ENCODE measurements at places on chromosomes 6 and 20.

DNA sequence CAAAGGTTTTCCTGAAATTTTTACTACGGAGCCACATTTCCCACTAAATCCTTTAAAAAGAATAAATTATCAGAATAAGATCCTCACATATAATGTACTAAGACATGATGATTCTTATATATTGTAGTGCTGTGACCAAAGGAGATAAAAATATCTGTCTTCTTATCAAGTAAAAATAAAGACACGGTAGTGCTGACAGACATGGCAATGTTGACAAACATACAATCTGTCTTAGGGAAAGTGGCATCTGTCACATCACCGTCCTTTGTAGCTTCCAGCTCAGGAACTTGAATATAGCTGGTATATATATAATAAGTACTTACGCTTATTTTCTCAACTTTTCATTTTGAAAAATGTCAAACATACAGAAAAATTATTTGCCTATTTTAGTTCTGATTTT is 66.8 kb downstream of the NUDT3 start:
- no peak for DNase-seq

GRCh38 chr20:21714297-21715192 is 9.1 kb downstream of the PAX1 start:
- DNase-seq: no peak

DNA sequence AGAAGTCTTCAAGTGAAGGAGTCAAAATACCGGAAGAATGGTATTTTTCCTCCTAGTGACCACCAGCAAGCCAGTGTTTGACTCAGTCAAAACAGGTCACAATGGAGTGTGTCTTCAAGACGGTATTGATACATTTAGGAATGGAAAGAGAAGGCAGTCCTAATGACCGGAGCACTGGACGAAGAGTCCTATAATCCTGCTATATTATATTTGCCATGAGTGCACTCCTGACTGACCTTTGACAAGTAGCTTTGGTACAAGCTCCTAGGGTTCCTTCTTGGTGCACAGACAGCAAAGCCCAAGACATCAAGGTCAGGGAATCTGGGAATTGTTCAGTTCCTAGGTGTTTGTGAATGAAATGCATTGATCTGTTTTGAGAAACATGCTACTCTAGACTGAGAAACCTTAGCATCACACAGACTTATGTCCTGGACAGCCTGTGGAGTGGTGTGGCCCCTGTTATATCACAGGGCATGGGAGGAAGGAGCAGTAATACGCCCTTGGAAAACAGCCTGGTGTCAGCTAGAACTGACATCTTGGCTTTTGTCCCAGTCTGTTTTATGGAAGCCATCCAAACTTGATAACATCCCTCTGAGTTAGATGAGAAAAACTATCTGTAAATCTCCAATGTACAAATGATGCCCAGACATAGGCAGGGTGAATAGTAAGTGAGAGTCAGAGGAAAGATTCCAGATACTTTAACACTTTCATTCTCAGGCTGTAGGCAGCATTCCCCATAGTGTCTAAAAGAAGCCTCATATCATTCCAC is 18.5 kb downstream of the NOX3 start:
- DNase-seq: no peak

DNA sequence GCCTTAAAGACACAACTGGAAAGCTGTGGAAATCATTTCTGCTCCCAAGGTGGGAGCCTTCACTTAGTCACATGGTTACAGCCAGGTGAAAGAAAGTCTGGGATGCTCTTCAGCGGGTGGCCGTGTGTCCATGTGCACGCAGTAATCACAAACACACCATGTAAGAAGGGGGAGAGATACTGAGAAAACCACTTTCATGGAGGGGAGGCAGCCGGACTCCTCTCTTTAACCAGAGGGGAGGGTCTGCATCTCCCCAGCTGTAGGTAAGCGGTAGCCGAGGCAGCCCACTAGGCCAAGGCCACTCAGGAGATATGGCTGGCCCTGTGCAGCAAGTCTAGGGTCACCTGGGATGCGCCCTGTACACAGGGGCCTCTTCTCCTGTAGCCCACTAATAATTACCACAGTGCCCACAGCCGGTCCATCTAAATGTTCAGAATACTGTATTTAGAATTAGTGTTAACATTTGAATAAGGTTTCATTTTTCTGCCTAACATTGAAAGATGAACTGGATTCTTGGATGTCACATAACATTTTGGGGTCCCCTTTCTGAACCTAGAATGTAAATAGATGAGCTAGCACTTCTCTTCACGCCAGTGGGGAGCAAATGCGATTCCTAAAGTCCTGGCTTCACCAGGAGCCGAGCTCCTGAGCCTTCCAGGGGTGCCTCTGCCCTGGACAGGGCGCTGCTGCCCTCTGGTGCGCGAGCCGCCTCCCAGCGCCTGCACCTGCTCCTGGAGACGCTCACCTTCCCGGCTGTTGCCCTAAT is 15.9 kb downstream of the GPR31 start:
- DNase-seq: peak; percentile 19

DNA sequence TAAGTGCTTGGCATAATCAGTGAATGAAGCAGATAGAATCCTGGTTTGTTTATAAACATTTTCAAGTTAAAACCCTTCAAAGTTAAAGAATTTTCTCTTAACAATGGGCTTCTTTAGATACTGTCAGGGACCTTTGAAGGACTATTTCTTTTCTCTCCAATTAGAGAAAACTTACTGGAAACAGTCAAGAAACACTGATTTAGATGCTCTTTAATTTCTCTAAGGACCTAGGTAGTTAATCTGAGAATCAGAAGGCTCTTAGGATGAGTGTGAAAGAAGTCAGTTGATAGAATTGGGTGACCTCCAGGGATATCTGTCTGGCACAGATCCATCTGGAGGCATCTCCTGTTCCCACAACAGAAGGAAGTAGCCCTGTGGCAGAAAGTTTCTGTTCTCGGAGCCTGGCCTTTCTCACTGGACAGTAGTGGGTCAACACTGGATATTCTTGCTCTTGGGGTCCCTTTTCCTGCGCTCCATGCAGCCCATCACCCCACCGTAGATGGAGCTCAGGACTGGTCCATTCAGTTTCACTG is 22.5 kb downstream of the KIAA0408 start:
- DNase-seq: no peak

DNA sequence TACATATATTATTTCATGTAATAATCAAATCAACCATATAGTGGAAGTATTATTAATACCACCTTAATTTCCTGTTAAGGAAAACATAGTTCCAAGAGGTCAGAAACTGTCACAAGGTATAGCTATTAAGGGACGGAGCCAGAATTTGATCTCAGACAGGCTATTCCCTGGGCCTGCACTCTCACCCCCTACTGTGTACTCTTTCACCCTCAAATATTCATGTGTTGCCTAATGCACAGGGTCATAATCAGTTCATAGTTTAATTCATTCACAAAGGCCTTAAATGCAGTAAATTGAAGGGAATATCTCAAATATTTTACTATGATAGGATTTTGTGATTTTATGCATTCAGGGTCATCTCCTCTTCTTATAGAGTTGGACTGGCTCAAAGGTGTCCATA is 67.2 kb upstream of the IFNGR1 start:
- no peak for DNase-seq

DNA sequence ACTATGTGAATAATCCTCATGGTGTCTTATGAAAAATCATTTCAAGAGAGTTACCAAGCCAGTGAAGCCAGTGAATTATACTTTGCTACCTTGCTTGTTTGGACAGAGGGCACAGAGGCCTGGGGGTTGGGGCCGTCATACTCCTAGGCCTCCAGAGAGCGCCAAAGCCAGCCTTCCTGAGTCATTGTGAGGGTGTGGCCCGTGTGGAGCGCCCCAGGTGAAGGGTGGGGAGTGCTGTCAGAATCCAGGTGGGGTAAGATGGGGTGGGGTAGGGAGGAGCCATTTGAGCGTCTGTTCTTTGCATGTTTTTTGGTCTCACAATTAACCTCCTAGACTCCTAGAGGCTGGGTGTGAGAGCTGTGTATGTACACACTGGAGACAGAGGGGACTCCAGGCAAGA is 71.1 kb downstream of the PERP start:
- DNase-seq: no peak

GRCh38 chr6:11773013-11773412 is 5.6 kb downstream of the ADTRP start:
- no peak for DNase-seq

- no peak for DNase-seq
Observed at GRCh38 chr20:8756410-8756809, 312.5 kb upstream of the PLCB4 start.

DNA sequence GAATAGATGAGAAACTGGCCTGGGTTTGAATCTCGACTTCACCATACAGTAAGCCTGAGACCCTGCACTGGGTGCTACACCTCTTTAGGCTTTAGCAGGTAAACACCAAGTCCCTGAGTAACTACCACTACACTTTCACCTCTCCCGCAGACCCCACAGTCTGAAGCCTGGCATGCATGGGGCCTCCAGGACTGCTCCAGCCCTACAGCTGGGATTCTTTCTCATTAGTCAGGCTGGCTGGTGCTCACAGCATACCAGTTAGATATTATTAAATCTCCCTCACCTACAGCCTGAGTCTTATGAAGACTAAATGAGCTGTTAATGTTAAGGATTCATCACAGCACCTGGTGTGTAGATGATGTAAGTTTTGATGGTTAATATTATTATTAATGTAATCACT is 388.7 kb downstream of the ARHGAP18 start:
- DNase-seq: no peak

DNA sequence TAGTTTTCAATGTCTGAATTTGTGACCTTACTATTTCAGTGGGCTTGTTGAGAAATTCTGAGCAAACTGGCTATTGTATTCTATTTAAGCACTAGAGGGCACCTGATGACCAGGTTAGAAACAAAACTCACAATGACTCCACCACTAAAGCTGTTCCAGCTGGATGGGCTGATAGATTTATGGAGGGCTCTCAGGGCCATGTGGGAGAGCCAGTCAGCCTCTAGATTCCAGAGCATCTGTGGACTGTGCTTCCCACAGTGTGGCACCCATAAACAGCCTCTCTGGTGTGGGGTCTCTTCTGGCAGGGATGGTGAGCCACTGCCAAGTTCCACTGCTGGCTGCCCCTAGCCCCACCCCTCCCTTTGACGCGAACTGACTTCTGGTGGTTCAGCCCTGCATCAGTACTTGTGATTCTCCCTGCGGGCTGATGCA is 29.2 kb downstream of the C6orf58 start:
- no peak for DNase-seq

DNA sequence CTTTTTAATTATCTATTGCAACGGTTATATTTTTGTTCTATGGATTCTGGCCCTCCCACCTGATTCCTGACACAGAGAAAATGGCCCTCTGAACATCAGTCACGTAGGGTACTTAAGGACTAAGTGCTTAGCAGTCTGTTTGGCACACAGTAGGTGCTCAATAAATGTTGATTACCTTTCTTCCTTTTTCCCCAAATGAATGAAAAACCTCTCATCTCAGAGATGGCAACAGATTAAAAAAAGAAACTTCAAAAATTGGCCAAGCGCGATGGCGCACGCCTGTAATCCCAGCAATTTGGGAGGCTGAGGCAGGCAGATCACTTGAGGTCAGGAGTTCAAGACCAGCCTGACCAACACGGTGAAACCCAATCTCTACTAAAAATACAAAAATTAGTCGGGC is 31.5 kb downstream of the ATXN1 start:
- DNase-seq: no peak

DNA sequence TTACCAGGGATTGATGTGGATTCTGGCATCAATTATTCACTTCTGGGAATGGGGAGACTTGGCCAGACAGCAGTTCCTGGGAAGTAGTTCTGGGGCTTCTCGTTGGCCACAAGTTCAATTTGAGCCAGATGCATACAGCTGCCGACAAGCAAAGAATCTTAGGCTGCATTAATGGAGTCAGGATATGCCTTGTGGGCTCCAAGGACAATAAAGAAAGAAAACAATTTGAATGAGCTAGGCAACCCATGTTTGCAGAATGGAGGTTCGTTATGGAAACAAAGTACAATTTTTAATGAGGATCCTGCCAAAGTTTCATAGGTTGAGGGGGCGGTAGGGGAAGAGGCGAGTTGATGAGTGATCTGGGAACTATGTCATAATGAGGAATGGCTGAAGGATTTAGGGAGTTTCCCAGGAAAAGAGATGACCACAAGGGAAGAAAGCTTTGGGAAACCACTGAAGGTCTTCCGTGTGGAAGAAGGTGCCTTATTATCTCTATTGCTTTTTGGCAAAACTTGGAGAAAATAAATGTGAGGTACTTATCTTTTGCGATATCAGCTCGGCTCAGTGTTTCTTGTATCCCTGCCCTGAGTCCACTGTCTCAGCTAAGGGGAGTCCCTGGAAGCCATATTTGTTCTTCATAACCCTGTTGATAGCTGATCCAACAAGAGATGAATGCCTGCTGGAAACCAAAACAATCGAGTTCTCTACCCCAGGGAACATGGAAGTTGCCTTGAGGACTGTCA is 181.0 kb upstream of the ZNF217 start:
- DNase-seq: no peak

- no peak for DNase-seq
Observed at GRCh38 chr6:119259027-119259426, 90.5 kb downstream of the MAN1A1 start.

GRCh38 chr20:12098421-12098820 is 180.7 kb downstream of the BTBD3 start:
- DNase-seq: no peak

GRCh38 chr20:4100679-4101078 is 85.3 kb upstream of the RNF24 start:
- DNase-seq: no peak

- DNase-seq: no peak
Observed at GRCh38 chr6:47163536-47163935, 121.4 kb upstream of the ADGRF1 start.

DNA sequence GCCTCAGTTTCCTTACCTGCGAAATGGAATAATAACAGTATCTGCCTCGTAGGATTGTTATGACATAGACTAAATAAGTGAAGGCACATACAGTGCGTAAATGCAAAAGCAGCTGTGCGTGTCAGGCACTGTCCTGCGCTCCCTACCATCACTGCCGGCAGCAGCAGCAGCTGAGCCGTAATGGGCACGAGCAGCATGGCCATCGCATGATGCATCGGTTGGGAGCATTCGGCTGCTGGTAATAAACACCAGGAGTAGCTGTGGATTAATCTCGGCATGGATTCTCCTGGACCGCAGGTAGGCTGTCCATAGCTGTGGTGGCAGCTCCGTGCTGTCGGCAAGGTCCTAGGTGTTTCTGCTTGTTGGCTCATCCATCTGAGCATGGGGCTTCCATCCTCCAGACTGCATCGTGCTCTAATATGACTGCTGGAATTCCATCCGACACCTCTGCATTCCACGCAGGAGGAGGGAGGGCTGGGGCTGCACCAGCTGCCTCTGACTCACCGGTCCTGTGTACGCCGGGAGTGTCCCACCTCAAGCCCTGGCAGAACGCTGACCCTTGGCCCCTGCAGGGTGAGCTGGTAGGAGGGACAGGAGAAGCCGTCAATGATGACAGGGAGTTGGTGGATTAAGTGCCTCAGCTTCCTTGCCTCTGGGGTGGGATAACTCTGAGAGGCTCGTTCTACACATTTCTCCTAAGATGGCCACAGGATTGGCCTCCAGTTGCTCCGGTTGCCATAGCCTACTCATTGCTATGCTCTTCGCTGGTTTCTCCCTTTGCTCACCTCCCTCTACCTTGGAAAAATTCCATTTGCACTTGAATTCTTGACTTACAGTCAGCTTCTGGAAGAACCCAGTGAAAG is 100.9 kb upstream of the PMEPA1 start:
- no peak for DNase-seq

Data from stimulated activated CD4-positive, alpha-beta T cell treated with anti-CD3 and anti-CD28 coated beads, TNF-alpha, amount 100 ng/mL, for 4 hours (primary cell).